Neural crest cell (in vitro differentiated cells): ENCODE measurements at places on chromosomes 12 and 14. TPM values are rescaled to one million over a fixed set of nuclear protein-coding genes. Genes with fewer than 3 reads are reported as not detected.

DNA sequence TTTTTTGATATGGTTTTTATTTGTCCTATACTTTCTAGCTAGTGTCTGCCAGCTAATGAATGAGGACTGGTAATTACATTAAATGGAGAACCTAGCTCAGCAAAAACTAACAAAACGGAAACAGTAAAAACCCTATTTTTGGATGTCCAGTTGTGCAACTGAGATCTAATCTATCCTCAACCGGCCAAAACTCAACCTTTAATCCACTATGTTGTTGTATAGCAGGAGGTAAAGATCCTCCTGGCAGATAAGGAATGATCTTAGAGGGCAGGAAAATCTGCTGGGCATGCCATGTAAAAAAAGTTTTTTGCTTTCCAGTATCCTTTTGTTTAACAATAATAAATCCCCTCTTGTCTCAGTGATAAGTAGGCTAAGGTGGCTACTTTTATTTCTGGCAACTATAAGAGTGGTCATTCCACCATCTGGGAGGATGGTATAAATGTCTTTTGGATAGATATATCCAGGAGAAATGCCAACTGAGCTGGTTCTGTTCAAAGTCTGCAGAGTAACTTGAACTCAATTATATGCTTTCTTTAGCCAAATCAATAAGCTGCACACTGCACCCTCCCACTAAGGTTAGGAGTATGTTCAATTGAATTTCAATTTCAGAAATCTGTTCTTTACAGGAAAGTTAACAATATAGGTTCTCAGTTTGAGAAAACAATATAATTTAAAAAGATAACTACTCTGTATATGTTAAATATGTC is 40.1 kb downstream of the WASHC3 start:
- no peak for DNase-seq
- no peaks in the 10 kb centered on the region for H3K36me3 ChIP-seq
- no peaks in the 10 kb centered on the region for H3K4me1 ChIP-seq
- H3K4me3 ChIP-seq, result no peak overlapping the region

DNA sequence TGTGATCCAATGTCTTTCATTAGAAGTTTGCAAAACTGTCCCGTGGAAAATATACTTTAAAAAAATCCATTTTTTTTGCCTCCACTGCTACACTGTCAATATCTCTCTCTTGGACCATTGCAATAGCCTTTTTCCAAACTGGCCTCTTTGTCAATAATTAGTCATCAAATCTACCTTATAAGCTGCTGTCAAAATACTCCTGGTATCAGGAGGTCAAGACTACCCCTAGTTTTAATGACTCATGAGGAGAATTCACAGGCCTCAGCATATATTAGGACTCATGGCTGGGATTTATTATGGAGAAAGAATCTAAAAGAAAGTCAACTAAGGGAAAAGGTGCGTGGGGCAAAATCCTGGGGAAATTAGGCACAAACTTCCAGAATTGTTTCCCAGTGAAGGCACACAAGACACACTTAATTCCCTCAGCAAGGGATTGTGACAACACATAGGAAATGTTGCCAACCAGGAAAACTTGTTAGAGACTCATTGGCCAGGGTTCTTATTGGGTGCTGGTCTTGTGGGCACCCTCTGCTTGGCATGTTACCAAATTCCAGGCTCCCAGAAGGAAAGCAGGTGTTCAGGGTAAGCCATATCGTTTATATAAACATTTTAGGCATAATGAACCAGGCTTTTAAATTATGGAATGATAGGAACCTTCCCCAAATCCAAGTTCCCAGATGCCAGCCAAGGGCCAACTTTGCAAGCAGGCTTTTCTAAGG is 56.1 kb downstream of the TMEM117 start:
- H3K36me3 ChIP-seq, result no peaks in the 10 kb centered on the region
- no peak for DNase-seq
- no peaks in the 10 kb centered on the region for H3K27me3 ChIP-seq
- no peak overlapping the region for H3K4me3 ChIP-seq
- no peak overlapping the region for H3K27ac ChIP-seq

DNA sequence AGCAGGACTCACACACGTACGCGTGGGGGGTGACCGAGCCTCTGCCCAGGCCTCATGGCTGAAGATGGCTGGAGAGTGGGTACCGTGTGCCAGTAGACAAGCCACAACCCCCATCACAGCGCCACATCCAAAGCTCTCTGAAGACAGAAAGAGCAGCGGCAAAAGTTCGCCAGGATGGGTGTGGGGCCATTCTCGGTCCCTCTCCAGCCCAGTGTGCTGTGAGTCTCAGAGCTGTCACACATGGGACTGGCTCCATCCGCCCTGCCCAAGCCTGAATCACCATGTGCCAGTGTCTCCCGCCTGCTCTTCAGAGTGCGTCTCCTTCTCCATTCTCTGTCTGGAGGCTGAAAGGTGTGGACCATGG is 5.7 kb downstream of the TMEM179 start:
- no peak overlapping the region for H3K4me3 ChIP-seq
- H3K36me3 ChIP-seq, result no peaks in the 10 kb centered on the region
- no peak overlapping the region for H3K27ac ChIP-seq
- peaks cover 7% of the 10 kb centered on the region for H3K4me1 ChIP-seq
- H3K27me3 ChIP-seq, result peaks cover 6% of the 10 kb centered on the region
- DNase-seq, result no peak

DNA sequence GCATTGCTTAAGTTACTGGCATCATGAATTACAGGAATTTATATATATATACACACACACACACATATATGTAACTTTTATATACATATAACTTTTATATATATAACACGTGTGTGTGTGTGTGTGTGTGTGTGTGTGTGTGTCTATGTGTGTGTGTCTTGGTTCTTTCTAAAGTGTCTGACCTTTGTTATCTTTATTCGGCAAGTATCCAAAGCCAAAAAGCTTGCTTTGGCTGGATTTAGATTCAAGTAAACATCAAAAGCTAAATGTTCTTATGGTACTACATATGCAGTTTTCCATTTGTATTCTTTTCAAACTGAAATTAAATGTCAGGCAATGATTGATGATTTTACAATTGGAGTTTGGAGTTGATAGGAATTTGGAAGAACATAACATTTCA is 69.9 kb downstream of the SLC16A7 start:
- H3K4me1 ChIP-seq, result no peaks in the 10 kb centered on the region

Gene KRT7
- total RNA-seq, result not detected in 2 replicates

Gene FGF23
- total RNA-seq, result 0.16 and 0.25 TPM in 2 replicates

Gene VDR
- not detected in 2 replicates for total RNA-seq

Gene BDKRB2
- 0.09 and 0.18 TPM in 2 replicates for total RNA-seq
